ENCODE measurements at places on chromosomes 6 and 20.

- DNase-seq: no peak
Measured at GRCh38 chr6:130778946-130779657, 48.1 kb upstream of the SMLR1 start.

DNA sequence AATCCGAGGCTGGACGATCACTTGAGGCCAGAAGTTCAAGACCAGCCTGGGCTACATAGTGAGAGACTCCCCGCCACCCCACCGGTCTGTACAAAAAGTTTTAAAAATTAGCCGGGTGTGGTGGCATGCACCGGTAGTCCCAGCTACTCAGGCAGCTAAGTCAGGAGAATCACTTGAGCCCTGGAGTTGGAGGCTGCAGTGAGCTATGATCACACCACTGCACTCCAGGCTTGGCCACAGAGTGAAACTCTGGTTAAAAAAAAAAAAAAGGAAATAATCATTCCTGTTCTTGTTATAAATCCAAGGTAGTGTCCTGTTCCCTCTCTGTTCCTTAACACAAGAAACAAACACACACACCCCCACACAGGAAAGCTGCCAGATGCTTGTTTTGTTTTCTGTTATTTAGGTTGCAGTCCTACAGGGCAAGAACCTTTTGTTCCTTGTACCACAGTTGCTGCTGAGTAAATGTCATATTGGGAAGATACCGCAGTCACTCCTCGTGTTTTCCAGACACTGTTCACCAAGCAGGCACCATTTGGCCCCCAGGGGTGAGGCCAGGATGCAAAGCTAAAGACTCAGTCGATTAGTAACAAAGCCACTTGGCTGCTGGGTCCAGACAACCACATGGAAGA, 28.9 kb downstream of the ASIP start:
- no peak for DNase-seq

GRCh38 chr6:56693246-56693607, 50.5 kb upstream of the DST start:
- DNase-seq: no peak

DNA sequence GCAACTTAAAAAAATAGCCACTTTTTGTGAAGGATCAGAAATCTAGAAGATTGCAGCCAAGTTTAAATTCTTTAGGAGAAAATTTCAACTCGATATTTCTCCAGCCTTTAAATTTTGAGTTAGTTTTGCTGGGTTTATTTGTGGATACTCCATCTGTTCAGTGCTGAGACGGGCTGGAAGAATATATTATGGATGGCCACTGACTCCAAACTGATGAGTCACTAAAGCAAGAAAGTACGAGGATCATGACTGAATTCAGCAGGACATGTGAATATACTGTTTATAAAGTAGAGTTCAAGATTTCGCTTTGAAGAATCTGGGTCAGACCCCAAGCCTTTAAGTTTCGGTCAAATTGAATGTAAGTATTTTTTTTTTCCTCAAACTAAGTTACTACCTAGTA, 199.5 kb downstream of the ADGRB3 start:
- no peak for DNase-seq

GRCh38 chr6:7886132-7886531, 24.5 kb downstream of the TXNDC5 start:
- no peak for DNase-seq

DNA sequence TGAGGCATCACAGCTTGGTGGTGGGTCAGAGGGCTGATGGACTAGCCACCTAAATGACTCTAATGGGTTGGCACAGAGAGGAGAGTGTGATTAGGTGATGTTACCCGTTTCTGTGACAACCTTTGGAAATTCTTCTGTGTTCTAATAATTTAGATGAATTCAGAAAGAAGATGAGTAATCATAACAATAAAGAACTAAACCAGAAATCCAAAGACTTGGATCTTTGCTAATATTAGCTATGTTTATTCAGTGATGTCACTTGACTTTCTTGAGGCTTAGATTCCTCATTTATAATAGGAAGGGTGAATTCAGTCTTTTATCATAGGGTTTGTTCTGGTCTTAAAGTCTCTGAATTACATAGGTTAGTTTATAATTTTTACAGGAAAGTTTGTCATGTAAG, 19.9 kb downstream of the CRYBG1 start:
- DNase-seq: no peak

- no peak for DNase-seq
Measured at GRCh38 chr20:24917797-24918578, 31.1 kb upstream of the CST7 start.

DNA sequence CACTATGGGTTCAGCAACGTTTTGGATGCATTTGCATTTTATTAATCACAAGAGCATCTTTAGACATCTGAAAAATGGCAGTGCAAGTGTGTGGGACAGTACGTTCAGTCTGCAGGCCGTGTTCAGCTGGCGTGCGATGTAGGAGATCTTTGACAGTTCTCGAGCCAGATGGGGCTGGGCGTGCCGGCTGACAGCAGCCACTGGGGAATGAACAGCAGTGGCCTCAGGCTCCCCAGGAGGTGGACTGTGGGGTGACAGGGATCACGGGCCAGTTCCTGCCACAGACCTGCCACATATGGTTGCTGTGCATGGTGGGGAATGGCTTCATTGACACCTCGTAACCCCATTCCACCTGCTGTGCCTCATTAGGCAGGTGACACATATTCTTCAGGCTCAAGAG, 16.4 kb upstream of the MLN start:
- DNase-seq: no peak

GRCh38 chr20:57158474-57158873, 108.0 kb downstream of the BMP7 start:
- DNase-seq: no peak

- no peak for DNase-seq
Measured at GRCh38 chr6:11714798-11715285, 63.8 kb downstream of the ADTRP start.

- DNase-seq: no peak
Measured at GRCh38 chr6:121668259-121668658, 232.8 kb downstream of the GJA1 start.

- no peak for DNase-seq
Measured at GRCh38 chr6:106608080-106608668, 21.1 kb downstream of the RTN4IP1 start.

GRCh38 chr6:153962555-153962954, 76.5 kb upstream of the OPRM1 start:
- no peak for DNase-seq

DNA sequence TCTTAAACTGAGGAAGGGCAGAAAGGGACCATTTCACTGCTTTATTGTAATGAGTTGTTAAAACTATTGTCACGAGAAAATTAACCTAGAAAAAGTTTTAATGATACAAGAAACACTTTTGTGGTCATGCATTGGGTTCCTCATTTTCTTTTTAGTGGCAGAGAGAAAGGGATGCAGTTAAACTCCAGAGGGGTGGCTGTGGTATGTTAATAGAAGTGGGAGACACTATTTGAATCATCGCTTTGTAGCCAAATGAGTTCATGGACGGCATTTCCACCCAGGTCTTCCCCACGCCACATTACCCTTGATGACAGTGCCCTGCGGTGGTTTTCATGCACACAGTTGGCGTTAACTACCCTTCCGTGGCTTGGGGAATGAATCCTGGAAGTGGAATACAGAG, 235.6 kb downstream of the PLCB1 start:
- DNase-seq: no peak

DNA sequence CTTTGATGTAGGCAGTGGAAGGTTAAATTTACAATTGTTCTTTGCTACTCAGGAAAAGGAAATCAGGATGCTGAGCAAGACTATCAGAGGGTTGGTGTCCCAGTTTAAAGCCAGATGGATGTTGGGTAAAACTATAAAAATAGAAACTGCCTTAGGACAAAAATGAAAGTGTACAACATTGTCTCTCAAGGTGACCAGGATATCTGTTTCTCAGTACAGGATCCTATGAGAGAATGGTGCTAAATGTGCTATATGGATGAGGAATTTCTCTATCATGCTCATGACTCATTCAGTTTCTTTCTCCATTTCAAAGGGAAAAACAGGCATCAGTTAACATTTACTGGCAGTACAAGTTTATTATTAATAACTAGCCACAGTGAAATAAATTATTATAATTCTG, 534.2 kb upstream of the GJE1 start:
- DNase-seq: no peak

GRCh38 chr6:4272996-4273395, 137.6 kb upstream of the ECI2 start:
- no peak for DNase-seq

DNA sequence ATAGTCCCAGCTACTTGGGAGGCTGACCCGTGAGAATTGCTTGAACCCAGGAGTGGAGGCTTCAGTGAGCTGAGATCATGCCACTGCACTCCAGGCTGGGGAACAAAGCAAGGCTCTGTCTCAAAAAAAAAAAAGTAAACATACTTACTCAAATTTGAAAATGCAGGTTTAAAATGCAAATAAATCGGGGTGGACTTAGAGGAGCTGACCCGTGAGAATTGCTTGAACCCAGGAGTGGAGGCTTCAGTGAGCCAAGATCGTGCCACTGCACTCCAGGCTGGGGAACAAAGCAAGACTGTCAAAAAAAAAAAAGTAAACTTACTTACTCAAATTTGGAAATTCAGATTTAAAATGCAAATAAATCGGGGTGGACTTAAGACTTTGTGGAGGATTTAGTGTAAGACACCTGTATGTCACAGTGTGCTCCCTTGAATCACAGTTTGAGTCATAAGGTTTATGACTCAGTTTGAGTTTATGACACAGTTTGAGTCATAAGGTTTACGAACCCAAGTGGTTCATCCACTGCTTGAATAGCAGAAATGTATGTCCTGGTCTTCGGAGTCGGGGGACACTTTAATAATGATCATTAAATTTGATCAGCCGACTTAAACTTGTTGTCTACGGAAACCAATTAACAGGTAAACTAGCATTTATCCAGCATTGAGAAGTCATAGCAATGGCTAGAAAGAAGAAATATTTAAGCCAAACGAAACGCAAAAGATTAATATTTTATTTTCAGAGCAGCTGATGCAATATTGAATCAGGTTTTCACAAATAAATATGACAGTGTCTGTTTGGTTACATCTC, 6.8 kb upstream of the MRPS10 start:
- no peak for DNase-seq

GRCh38 chr6:19268117-19268516, 569.1 kb upstream of the ID4 start:
- DNase-seq: no peak

DNA sequence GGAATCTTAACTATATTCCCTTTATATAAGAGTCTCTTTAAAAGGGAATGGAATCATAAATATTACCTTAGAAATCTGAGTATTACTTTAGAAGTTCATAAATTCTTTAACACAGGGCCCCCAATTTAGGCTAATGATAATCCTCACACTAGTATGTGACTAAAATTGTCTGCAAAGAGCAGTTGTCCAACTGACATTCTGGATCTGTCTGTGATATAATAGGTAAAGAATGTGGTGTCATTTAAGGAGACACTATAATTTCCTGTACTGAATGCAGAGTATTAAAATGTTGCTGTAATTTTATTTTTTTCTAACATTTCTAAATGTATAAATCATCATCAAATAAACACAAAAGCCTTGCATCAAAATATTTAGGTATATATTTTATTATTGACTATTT, 128.5 kb upstream of the DST start:
- DNase-seq: no peak

- DNase-seq: no peak
Measured at GRCh38 chr20:44566018-44566417, 16.4 kb upstream of the PKIG start.

- no peak for DNase-seq
Measured at GRCh38 chr20:48275286-48276020, 490.2 kb upstream of the SULF2 start.

GRCh38 chr20:24651976-24652345, 182.5 kb downstream of the SYNDIG1 start:
- no peak for DNase-seq

DNA sequence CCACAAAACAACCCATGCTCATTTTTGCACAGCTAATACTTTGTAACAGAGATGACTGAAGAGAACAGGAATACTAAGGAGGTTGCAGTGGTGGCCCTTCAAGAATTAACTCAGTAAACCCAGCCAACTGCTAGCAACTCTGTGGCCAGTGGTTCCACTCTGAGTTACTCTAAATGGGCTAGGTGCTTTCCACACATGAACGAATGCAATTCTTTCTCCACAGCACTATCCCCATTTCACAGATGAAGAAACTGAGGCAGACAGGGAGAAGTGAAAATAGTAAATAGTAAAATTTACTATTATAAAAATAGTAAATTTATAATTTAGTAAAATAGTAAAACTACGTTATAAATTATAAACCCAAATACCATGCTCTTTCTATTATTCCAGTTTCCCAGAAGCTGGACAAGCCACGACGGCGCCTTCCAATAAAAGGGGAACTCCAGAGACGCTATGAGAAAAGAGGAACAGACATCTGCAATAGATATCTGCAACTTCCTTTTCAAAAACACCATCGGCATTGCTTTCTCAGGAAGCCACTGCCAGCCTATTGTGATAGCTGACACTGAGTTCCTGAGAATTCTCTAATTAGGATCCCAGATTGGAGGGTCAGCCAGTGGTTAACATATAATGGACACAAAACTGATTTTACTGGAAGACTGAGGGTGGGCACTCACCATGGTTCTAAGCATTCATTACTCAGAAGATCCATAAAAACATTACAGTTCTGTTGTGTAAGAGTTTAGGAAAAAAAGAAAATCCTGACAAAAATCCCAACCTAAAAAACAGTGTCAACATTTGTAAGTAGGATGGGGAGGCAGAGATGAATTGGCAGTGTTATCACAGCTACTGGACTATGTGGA, 16.2 kb downstream of the FKBP1A start:
- DNase-seq: no peak

DNA sequence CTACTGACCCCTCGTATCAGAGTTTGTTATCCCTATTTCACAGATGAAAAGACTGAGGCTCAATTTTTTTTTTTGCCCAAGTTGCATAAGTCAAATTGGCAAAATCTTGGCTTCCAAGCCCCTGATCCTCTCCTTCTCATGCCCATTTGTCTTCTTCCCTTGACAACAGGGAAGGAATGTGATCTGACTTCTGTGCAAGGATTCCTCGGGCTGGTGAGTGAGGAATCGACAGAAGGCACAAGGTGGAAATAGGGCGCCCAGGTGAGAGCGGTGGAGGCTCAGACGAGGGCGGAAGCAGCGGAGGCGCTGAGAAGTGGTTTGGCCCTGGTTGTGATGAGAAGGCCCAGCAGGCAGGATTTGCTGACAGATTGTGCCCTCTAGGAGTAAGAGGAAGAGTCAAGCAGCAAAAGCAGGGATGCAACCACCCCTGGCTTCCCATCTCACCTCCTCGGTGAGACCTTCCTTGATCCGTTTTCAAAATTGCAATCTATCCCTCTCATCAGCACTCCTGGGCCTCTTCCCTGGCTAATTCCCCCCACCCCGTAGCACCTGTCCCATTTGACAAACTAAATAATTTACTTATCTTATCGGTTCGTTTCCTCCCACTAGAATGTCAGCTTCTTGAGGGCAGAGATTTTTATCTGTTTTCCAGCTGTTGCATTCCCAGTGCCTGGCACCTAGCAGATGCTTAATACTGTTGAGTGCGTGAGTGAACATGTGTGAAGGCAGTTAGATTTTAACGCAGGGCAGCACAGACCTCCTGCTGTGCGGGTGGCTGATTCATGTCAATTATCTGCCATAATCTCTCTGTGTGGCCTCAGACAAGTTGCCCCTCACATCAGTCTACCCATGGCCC, 3.7 kb upstream of the SIRPA start:
- DNase-seq: no peak

GRCh38 chr6:10256113-10256690, 158.7 kb downstream of the TFAP2A start:
- DNase-seq: no peak

Data from activated CD8-positive, alpha-beta memory T cell treated with anti-CD3 and anti-CD28 coated beads for 1 hour (primary cell).